ENCODE measurements at places on chromosomes 7 and 10.

GRCh38 chr10:23886355-23886754 is 322.6 kb upstream of the KIAA1217 start:
- DNase-seq: peak; percentile 48

DNA sequence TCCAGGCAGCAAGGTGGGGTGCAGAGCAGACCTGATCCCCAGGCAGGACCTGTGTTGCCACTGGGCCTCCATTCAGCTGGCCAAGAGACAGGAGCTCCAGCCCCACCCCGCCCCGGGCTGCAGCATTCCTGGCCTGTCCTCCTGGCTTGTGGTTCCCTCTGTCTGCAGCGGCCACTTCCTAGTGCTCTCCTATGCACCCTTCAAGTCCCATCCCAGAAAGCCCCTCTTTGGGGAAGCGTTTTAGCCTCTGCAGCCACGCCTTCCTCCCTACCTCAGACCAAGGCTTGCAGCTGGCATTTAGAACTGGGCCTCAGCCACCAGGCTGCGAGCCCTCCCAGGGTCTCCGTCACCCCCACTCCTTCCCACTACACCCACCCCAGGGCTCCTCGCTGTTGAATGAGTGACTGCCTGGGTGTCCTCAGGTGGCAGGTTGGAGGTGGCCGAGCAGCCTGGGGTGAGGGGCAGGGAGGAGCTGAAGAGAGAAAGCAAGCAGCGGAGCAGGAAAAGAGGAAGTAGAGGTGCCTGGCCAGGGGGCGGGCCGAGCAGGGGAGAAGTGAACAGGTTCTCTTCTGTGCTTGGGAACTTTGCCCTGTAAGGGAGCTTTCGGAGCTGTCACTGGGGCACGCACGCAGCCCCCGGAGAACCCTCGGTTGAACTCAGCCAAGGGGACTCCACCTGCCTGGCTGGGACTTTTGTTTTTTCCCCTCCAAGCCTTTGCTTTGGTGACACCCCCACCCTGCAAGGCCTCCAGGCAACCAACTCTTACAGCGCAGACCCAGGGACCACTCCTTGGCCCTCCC is 109.1 kb upstream of the TNRC18 start:
- DNase-seq: no peak

- no peak for DNase-seq
Measured at GRCh38 chr10:54880996-54881395, 80.0 kb upstream of the PCDH15 start.

DNA sequence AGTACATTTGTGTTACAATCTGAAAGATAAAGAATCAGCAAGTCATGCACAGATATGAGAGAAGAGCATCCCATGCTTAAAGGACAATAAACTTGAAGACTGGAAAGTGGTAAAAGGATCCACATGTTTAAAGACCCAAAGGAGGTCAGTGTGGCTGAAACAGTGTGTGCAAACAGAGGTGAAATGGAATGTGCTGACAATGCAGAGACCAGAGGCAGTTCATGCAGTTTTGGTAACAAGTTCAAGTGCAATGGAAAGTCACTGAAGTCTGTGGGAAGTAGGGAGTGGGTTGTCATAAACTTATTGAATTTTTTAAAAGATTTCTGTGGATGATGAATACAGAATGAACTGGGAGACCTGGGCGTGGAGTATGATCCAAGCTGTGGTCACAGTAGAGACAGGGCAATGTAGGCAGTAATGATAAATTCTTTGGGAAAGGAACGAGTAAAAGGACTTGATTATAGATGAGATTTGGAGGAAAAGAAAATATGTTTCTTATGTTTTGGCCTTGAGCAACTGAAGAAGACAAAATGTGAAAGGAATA is 408.0 kb downstream of the HGF start:
- DNase-seq: peak; percentile 12

GRCh38 chr7:139829025-139829774 is at the start of gene TBXAS1:
Gene TBXAS1, plus strand, starts transcription at chr7:139829264. Its CDS starts 127 bp downstream, at chr7:139829391.
- no peak for DNase-seq

DNA sequence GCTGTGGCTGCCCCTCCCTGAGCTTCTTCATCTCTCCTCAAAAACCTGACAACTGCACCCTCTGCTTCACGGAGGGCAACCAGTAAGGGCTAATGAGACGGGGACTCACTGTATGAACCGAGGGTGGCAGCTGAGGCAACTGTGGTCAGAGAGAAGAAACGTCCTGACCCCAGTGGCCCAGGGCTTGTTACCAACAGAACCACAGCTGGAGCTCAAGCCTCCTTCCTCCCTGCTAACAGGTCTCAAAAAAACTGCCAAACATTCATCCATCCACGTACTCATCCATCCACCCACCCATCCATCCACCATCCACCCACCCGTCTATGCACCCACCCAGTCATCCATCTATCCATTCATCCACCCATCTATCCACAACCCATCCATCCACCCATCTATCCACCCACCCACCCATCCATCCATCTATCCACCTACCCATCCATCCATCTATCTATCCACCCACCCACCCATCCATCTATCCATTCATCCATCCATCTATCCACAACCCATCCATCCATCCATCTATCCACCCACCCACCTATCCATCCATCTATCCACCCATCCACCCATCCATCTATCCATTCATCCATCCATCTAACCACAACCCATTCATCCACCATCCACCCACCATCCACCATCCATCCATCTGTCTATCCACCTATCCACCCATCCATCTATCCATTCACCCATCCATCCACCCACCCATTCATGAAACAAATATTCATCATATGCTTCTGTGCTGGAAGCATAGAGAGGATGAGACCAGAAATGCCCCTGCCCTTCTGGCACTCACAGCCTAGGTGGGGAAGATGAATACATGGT is 111.7 kb downstream of the PDGFA start:
- DNase-seq: no peak

Measured in cardiac muscle cell (in vitro differentiated cells and primary cell).